Cerebellar nuclear complex (tissue), 1 donor: ENCODE measurements at places on chromosomes 7 and 10.
A peak's percentile ranks its signal among the peaks of the same experiment; 100 is the strongest.

DNA sequence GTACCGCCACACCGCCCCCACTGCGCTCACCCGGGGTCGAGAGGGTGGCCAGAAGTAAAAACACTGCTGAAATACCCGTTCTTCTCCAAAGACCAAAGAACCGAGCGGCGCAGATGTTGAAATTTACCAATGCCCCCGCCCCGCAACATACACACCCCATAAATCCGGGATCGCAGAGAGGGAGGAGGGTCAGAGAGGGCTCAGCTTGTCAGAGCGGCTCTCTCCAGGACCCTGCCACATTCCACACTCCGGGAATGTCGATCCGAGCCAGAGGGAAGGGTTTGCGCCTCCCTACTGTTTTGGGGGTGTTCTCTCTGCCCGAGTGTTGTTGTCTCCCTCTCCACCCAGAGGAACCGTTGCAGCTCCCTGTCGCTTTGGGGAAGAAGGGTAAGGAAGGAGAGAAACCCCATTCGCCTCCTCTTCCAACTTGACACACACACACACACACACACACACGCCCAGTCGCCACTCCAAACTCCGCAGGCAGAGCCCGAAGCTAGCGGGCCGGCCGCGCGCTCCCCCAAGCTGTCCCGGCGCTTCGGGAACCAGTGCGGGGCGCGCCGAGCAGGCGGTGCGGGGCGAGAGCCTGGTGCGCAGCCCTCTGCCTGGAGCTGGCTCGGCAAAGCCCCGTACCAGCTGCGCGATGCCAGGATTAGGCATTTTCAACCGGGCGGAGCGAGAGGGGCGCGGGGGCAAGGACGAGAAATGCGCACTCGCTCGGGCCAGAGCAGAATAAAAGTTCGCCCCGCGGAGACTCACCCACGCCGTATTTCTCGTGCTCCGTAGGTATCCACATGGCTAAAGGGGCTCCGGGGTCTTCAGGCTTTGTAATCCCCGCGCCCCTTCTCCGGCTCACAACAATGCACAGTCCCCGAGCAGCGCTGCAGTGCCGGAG lies 609 bp downstream of the DOCK4 start:
- DNase-seq: no peak

DNA sequence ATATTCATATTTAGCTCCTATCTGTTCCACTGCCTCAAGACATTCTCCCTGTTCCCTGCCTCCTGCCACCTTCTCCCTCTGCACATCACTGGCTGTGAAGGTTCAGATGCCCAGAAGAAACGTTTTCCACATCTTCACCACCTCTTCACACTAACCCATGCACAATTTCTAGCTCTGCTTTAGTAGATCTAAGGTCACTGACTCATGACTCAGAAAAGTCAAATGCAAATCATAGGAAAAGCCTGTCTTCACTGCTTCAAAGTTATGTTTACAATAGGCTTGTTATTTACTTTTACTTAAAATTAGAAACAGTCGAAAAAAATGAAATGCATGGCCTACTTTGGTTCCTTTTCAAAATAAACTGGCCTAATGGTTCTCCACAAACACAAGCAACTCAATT lies 2.5 kb downstream of the SCRN1 start:
- no peak for DNase-seq

DNA sequence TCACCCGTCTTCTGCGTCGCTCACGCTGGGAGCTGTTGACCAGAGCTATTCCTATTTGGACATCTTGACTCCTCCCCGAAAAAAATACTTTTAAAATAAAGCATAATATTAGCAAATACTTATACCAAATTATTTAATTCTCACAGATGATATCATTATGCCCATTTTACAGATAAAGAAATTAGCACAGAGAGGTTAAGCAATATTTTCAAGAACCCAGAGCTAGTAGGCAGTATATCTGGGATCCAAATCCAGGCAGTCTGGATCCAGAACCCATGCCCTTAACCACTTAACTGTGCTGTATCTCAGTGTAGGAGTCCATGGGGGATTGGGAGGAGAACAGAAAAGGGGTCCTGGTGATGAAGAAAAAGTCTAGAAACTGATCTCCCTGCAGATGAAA lies 6.1 kb downstream of the IQUB start:
- DNase-seq: no peak

DNA sequence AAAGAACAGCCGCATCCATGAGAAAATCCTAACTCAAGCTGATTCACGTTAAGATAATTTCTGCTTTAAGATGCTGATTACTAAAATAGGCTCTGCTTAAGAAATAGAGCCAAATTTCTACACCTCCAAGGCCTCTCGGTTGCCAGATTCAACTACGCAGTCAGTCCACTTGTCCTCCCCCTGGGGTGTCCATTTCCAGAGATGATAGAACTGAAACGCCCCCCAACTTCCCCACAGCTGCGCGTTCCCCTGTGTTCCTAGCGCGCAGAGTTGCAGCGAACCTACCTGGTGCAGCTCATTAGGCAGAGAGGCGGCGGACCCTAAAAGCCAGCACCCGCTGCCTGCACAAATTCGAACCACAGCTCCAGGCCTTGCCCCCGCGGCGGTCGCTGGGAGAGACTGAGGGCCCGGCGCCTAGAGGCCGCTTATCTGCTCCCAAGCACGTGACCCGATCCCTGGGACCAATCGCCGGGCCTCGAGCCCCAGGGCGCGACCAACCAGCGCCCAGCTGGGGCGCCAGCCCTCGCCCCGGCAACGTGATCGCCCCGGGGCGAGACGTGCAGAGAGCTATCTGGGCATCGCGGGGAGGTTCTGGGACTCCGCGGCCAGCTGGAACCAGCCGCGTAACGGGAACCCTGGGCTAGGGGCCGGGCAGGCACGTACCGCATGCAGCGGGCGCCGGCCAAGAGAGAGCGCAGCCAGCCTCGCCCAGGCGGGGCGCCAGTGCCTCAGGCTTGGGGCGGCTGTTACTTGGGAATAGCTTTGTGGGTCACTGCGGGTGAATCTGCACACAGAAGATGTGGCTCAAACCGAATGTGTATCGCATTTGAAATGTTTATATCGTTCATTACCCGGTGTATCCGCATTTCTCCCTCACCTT lies at the start of gene PPP1R3C:
TSS of gene PPP1R3C (minus strand) at position 401 of the 880 bp plus-strand sequence. CDS start at position 299, 102 bp downstream.
- DNase-seq: no peak

DNA sequence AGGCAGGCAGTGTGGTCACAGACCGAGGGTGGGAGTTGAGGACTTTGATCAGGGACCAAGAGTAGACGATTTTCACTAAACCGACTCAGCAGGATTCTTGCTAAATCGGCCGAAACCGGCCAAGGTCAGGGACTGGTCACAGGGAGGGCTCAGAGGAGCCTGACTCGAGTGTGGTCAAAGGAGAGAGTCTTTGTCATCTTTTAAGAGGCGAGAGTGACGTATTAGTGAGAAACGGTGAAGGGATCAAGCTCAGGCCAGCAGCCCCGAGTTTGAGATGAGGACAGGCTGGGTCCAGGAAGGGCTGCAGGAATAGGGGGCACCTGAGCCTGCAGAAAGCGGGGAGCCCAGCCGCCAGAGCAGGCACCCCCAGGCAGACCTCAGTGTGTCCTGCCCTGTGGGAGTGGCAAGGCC lies 41.6 kb upstream of the FAM20C start:
- no peak for DNase-seq

GRCh38 chr10:131387018-131387529 lies 75.6 kb upstream of the TCERG1L start:
- no peak for DNase-seq

- no peak for DNase-seq
Observed at GRCh38 chr7:114922026-114922651, at the start of gene MDFIC. TSS of gene MDFIC (plus strand) at chr7:114922094. CDS start at chr7:114923034, 940 bp downstream.

DNA sequence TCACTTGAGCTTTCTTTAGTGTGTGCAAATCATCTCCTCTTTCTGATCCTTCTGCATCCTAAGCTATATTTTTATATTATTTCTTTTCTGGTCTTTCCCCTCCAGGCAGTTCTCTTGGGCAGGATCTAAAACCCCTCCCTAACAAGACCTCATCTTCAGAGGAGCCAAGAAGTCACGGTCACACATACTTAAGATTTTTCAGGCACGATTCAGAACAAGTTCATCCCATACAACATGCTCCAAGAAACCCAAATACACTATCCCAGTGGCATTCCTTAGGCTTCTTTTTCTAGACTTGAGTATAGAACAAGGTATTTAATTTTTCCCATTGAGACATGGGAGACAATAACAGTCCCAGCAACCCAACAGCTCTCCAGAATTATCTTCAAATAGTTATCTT lies 1251.5 kb downstream of the DNAJB9 start:
- DNase-seq: no peak

DNA sequence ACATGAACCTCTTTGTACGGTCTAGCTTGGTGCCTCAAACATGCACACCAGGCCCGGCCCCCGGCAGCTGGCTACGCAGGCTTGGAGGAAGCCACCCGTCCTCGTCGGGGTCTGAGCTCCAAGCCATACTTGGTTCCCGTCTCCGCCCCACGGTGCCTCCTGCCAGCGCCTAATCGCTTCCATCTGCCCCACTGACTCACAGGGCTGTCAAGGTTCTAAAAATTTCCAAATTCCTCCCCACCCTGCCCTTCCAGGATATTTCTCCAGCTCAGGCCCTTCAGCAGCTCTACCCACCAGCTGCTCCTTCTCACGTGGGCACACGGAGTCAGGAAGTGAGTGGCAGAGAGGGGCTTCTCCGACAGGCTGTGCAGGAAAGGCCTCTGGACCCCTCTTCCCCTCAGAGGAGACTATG lies 38.8 kb downstream of the TMEM270 start:
- DNase-seq: no peak

DNA sequence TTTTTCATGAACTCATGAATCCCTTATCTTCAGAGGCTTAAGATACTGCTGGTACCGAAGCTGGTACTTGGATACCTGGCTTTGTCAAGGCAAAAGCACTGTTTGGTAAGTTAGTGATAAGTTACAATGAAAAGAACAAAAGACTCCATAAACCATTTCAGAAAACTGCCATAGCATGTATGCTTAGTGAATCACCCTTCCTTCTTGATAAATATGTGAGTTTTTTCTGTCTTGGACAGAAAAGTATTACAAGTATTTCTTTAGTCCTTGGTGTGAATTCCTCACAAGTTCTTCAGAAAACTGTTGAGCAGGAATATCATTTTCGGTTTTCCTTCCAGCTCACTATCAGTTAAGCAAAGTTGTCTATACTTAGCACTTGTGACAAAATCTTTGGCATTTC lies 25.6 kb downstream of the PUS7 start:
- DNase-seq: no peak

GRCh38 chr7:8146106-8146787 lies 115.7 kb downstream of the ICA1 start:
- no peak for DNase-seq

DNA sequence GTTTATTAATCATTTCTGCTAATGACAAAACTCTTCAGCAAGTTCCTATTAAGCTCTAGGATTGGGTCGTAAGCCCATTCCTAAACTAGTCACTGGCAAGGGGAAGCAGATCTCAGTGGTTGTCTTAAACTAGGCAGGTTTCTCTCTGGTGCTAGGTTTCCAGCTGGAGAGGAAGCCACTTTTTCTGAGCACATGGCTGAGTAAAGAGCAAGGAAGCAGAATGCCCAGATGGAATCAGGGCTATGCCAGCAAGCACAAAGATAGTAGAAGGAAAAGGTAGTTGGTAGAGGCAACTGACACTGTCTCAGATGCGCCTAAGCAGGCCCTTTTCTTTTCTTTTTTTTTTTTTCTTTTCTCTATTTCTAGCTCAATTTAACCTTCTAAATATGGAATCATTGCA lies 224.9 kb downstream of the EXOC4 start:
- peak; percentile 59 for DNase-seq

DNA sequence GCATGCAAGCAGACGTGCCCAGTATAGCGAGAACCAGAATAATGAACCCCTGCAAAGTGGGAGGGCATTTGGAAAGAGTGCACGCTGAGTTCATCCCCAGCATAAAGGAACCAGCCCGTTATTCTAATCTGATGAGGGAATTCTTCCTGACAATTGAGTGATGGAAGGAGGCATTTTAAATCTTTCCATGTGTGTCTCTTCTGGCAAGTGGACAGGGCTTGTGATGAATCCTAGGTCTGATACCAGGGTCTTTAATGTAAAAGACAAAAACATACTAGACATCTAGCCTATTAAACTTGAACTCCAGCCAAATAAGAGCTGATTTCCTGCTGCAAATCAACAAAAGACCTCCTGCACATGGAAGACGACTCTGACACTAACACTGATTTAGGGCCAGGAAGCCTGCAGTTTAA lies 301.2 kb downstream of the DPP6 start:
- DNase-seq: no peak

- DNase-seq: no peak
Observed at GRCh38 chr10:35460852-35461460, 124.6 kb downstream of the CCNY start.

DNA sequence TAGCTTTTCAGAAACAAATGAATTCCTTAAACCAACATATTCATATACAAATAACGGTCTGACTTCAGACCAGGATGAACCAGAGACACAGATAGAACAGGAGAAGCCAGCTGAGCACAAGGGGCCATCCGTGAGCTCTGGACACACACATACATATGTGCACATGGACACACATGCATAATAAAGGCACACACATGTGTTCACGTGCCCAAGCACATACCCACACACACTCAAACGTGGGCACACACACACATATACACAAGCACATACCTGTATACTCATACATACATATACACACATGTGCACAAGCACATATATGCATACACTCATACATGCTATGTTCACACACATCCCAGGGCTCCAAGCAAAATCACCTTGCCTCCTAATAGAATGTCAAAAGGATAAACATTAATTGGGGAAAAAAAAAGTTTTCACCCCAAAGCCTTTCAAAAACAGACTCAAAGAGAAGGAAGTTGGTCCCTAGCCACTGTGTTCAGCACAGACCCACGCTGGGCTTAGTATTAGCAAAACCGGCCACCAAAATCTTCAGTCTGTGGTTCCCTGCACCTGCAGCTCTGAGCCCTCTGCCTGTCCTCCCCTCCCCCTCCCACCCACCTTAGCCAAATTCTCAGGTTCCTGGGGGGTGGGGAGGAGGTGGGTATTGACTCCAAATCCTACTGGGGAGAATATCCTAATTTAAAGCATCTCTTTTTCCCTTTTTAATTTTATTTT lies 100.4 kb upstream of the MACROH2A2 start:
- no peak for DNase-seq

DNA sequence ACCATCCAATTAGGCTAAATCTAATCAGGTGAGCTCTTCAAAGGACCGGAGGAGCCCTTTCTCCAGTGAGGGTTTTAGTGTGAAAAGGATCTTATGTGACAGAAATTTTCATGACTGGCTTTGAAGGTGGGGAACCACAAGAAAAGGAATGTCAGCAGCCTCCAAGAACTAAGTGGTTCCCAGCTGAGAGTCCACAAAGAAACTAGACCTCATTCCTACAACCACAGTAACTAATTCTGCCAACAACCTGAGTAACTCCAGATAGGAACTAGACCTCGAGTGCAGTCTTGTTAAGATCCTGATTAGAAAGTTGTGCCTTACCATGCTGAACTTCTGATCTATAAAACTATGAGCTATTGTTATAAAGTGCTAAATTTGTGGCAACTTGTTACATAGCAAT lies 51.3 kb downstream of the PCLO start:
- no peak for DNase-seq
